ENCODE measurements at places on chromosomes 2 and 18.
A peak's percentile ranks its signal among the peaks of the same experiment; 100 is the strongest.

DNA sequence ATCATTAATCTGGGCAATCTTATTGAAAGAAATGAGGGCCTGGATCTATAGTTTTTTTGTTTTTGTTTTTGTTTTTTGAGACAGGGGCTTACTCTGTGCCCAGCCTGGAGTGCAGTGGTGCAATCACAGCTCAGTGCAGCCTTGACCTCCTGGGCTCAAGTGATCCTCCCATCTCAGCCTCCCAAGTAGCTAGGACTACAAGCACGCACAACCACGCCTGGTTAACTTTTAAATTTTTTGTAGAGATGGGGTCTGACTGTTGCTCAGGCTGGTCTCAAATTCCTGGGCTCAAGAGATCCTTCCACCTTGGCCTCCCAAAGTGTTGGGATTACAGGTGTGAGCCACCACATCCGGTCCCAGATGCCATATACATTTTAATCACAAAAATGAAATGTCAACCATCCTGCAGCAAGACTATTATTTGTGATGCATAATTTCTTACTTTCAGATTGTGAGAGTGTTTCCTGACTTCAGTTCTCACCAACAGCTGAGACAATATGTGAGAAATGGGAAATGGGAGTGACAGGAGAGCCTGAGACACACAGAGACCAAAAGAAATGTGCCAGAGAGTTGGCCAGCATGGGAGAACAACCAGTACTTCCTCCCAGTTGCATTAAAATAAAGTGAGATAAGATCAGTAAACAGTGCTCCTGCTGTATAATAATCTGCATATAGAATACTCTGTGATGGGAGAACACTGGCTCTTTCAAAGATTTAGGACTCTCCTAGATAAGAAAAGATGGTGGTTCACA, 87.6 kb downstream of the METTL8 start:
- no peak for DNase-seq

GRCh38 chr2:109527846-109528705, 85.7 kb downstream of the SEPTIN10 start:
- no peak for DNase-seq

GRCh38 chr2:176146101-176146500, 5.2 kb upstream of the HOXD4 start:
- no peak for DNase-seq

GRCh38 chr2:86275962-86276361, 61.5 kb downstream of the REEP1 start:
- no peak for DNase-seq

GRCh38 chr2:143513081-143513480, 383.9 kb downstream of the ARHGAP15 start:
- no peak for DNase-seq

DNA sequence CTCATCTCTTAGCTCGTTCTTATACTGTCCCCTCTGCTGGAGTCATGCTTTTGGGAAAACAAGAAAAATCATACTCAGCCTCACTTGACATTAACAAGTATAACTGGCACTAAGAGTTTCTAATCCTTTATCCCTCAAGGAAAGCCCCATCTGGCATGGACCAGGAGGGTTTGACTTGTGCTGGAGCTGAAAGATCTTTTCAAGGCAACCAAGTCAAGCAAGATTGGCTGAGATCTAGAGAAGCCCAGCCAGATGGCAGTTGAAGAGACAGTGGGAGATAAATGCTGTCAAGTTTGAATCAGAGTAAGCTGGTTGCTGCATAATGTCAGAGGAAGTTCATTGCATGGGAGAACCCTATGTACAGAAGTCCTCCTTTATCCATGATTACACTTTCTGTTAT, 336.5 kb upstream of the LRP1B start:
- DNase-seq, result no peak

- no peak for DNase-seq
These were observed 7.9 kb upstream of the NDUFV2 start for GRCh38 chr18:9094307-9095226.

GRCh38 chr18:26802330-26803200, 62.9 kb downstream of the AQP4 start:
- no peak for DNase-seq

DNA sequence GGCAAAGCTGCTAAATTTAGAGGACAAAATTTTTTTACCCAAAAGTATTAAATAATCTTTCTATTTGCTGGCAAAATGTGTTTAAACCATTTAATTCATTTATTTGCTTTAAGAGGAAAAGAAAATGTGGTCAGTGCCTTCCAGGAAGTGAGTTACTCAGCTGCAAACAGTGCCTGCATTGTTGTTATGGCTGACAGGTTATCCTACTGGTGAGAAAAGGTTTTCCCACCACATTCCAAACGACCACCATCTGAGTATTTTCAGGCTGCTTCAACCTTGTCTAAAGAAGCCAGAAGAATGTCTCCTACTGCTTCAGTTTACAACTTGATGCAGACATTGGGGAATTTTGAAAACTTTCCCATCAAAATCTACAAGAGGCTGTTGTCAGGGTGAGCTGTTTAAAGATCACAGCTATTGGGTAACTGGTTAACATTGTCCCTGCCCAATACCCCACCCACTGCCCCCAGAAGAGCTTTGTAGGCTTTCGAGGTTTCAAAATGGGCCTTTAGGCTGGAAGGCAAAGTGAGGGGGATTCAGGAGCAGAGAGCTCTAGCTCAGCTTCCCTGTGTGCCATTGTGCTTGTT, 461.3 kb upstream of the FANCL start:
- DNase-seq, result no peak

- DNase-seq, result no peak
These were observed 172.9 kb downstream of the FMNL2 start for GRCh38 chr2:152507907-152508306.

DNA sequence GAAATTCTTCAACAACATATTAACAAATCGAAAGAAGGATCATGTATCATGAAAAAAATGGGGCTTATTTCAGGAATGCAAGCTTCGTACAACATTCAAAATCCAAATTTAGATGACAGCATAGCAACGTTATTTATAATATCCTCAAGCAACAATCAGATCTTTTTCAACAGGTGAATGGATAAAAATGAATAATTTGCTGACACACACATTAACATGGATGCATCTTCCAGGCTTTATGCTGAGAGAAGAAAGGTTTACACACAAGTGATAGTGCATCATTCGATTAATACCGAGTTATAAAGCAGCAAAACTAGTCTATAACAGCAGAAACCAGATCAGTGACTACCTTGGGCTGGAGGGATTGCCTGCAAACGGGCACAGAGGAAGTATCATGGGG, 209.5 kb upstream of the TPO start:
- DNase-seq, result no peak

GRCh38 chr2:153873052-153874048, 1.6 kb downstream of the GALNT13 start:
- DNase-seq, result no peak

DNA sequence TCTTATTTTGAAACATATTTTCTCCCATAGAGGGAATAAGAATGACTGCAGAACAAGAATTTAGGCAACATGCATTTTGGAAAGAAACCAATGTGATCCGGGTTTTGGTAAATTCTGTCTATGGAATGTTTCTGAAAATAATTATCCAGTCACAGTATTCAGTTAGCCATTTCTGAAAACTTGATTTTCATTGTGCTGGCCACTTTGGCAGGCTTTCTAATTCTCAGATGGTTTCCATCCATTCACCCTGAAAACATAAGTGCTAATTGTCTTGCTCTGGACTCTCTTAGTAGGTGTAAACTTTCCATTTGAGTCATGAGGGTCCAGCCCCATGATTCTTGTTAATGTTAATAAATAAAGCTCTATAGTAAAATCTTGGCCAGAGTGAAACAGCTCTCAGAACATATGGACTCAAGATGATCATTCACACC, 176.5 kb downstream of the RBM43 start:
- no peak for DNase-seq

DNA sequence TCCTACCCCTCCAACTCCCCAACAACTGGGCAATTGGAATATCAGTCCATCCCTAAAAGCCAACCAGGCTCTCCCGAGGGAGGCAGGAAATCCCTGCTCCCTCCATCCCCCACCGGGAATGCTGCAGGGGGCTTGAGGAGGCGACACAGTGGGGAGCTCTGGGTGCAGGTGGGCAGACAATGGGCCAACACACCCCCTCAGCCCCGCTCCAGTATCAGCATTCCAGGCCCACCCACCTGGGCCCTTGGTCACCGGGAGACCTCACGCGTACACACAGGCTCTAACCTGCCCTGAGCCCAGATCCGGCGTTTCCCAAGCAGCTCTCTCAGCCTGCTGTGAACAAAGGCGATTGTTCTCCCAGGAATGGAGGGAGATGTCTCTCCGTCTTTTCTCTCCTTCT, 37.6 kb upstream of the FZD7 start:
- no peak for DNase-seq

GRCh38 chr2:164737612-164738081, 104.0 kb downstream of the COBLL1 start:
- DNase-seq, result no peak

DNA sequence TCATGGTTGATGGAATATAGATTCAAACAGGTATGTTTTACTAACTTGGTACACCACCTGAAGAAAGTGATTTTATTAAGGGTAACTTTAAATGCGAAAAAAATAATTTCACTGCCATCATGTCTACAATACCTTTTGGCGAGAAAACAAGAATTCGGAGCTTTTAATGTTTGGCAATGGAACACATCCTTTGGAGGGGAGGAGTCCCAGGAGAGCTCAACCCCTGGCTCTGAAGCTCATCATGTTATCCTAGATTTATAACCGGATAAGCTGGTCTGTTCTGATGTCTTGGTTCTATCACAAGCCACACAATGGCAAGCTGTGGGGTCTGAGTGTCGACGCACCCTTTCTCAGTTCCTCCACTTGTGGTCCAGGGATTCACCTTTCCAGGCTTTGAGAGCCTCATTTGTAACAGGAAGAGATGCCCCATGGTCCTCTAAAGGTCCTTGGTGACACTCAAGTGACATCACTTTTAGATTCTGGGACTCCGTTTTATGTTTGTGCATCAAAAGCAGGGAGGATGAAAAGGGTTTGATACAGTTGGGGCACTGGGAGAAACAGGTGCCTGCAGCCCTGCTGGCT, 172.7 kb downstream of the BCL2 start:
- DNase-seq, result no peak

DNA sequence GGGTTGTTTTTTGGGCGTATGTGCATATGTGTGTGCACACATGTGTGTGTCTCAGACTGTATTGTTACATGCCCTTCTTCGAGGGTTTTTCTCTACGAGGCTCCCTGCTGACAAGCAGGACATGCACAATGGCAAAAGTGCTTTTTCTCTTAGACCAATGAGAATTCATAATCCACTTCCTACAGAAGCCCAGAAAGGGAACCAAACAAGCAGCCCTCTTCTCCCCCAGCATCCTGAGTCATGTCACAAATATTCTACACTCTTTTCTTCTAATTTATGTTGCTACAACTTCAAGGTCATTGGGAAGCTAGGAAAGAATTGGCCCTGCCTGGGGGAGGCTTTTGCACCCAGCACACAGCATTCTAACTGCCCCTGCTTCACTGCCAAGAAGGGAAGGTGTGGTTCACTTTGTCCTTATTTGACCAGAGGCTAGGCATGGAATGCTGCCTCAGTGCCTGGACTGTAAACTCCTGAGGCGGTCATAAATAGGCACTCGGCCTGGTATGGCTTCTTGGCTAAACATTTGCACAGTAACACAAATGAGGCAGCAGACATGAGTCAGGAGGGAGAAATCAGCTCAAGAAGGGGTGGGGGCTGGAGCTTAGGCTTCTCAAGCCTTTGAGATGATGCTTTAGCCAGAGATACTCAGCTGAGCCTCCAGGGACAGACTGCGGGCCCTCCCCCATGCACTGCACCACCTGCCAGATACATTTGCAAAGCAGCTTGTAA, 92.7 kb upstream of the KLF7 start:
- peak; percentile 83 for DNase-seq

GRCh38 chr2:31217465-31218200, at the start of gene CAPN14:
TSS of gene CAPN14 (minus strand) at chr2:31217515. CDS start at chr2:31205447, 12,068 bp downstream.
- no peak for DNase-seq

DNA sequence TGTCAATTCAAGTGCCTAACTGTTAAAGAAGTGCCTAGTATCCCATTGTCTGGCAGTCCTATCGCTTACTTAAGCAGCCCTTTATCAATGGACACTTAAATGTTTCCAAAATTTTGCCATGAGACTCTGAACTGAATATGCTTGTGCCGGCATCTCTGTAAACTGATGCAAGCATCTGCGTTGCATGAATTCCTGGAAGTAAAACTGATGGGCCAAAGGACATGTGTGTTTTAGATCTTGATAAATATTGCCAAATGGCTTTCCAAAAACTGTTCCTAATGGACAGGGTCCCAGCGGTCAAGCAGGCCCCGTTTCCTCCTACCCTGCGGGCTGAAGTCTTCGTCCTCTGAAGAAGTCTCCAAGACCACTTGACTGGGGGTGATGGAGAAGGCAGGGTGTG, 121.3 kb upstream of the ZNF516 start:
- no peak for DNase-seq

GRCh38 chr2:167404627-167405284, 516.5 kb downstream of the XIRP2 start:
- DNase-seq, result no peak

- DNase-seq, result no peak
These were observed 1.2 kb downstream of the NEU2 start for GRCh38 chr2:233033672-233034071.

DNA sequence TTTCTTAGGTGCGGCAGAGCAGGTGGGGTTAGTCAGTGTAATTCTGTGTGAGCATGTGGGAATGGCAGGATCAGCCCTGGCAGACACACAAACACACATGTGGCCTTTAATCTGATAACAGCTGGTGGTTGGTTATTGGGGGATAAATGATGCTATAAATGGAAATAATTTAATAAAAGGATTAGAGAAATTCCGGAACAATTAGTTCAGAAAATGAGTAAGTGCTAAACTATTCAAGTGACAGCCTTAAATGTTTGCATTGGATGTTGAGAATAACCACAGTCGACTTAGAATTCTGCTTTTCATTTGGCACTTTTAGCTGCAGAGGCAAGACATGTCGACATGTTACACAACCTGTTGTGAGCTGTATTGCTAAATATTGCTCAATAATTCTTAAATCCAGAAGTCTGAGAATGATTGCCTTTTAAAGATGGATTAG, 7.2 kb downstream of the SMYD1 start:
- DNase-seq, result no peak

GRCh38 chr2:32060266-32060665, 3.1 kb upstream of the SPAST start:
- DNase-seq, result no peak

DNA sequence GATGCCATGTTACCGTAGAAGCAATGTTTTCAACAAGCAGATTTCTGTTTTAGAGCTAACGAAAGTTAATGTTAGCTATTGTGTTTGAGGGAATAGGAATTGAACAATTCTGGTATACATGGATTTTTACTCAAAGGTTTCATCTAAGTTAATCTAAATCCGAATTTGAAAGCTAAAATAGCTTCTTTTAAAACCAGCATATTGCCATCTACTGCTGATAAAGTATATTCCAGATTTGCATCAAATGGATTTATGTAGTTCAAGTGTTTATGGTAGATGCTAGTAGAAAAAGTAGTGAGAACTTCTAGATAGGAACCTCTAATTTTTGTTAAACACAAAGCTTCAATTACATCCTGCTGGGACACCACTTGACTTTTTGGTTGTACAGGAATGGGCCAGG, 1569.5 kb upstream of the NXPH2 start:
- DNase-seq, result no peak

DNA sequence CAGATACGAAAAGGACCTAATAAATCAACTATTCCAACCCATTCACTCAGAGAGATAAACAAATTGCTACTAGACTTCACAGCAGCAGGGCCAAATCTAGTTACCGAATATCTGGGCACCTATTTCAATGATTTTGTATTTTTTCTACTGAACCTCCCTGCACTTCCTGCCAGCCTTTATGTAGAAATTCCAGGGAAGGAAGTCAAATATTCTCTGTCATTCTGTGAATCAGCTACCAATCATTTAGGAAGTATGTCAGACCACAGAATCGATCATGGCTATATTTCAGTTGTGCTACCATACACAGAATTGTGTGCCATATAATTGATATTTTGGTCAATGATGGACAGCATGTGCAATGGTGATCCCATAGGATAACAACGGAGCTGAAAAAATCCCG, 109.6 kb upstream of the SPOPL start:
- no peak for DNase-seq

All from NCI-H1436 treated with DMSO at 0.1 percent for 48 hours (cell line).